ENCODE measurements at places on chromosomes 11 and 22. TPM values are rescaled to one million over a fixed set of nuclear protein-coding genes. Genes with fewer than 3 reads are reported as not detected.

DNA sequence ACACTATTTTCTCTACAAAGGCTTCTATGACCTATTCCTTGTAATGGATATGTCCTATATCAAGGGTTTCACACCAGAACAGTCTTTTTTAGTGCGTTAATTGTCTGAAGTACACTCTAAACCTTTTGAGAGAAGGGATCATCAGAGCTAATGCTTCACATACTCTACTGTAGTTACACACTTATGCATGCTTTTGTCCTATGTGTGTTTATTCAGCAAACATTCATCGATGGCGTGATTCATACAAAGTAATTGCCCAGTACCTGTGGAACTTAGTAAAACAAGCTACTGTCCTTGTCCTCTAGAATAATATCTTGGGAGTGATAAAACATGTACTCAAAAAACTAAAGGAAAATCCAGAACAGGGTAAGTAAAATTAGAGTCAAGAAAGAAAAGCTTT is 139.2 kb downstream of the GUCY1A2 start:
- DNase-seq, result no peak

DNA sequence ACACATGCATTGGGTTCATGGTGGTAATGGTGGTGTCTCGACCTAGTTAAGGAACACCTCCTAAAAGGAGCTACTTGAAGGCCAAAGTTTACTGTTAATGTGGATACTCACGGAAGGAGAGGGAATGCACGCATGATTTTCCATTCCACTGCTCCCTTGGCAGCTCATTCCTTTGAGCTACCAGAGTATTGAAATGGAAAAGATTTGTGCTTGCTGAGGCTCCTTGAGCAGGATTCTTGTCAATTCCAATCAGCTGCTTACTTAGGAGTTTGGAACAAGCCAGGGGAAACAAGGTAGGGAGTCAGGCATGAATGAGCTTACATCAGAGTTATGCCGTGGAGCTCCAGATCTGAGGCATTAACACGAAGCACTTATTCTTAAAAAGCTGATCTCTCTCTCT is 108.8 kb downstream of the GRIA4 start:
- no peak for DNase-seq

DNA sequence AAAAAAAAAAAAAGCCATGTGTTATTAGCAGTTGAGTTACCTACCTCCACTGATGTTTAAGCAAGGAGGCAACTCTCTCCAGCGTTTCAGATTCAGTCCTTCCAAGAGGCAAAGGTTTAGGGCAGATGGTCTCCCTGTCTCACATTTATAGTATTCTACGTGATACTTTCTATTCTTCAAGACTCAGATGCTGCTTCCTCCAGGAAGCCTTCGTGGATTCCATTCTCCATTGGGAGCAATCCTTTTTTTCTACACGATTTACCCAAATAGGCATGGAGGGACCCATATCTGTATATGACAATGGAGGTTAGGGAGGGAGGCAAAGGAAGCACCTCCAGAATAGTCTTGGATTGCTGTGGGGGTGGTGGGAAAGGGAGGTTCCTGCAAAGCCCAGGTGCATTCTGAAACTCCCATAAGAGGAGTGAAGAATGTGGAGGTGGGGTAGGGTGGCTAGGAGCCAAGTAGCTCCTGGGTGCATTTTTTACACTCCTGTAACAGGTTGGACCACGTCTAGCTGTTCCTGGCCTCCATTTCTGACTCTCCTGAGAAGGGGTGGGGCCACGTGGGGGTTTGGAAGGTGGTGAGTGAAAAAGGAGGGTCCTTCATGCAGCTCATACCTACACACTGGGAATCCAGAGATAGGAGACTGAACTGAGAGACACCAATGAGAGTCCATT is 16.2 kb downstream of the YPEL4 start:
- DNase-seq, result no peak

The ASCL2 gene
- not detected for total RNA-seq

The ZC3H12C gene
- 14.1 TPM for total RNA-seq

Measured in Calu3 (cell line).